Mucosa of descending colon (tissue), 3 donors: ENCODE measurements at places on chromosomes 16 and 17.
A peak's percentile ranks its signal among the peaks of the same experiment; 100 is the strongest.

GRCh38 chr17:82931699-82932517, 92.1 kb upstream of the ZNF750 start:
- DNase-seq = peak; percentile 39

DNA sequence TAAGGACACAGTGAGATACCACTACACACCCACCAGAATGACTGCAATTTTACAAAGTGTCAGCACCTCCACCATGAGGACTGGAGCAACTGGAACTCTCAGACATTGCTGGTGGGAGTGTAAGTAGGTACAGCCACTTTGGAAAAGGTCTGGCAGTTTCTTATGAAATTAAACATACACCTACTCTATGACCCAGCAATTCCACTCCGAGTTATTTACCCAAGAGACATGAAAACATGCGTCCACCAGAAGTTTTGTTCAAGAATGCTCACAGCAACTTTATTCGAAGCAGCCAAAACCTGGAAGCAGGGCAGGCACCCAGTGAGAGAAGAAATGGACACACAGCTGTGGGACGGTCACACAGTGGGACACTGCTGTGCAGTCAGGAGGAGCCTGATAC, 384.0 kb downstream of the SOX9 start:
- DNase-seq = no peak

DNA sequence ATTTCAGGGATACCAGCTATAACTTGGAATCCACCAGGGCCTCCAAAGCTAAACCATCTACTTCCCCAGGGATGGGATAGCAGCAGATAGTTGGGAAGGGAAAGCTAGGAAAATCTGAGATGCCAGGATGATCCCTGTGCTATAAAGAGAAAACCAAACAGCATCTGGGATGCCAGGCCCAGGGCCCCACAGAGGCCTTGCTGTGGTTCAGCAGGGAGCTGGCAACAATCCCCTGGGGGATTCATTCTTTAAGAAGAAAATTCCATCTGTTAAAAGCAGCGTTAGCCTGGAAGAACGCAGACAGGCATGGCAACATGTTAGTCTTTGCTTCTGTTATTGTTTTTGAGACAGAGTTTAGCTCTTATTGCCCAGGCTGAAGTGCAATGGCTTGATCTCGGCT, 16.6 kb downstream of the MYO18A start:
- no peak for DNase-seq

DNA sequence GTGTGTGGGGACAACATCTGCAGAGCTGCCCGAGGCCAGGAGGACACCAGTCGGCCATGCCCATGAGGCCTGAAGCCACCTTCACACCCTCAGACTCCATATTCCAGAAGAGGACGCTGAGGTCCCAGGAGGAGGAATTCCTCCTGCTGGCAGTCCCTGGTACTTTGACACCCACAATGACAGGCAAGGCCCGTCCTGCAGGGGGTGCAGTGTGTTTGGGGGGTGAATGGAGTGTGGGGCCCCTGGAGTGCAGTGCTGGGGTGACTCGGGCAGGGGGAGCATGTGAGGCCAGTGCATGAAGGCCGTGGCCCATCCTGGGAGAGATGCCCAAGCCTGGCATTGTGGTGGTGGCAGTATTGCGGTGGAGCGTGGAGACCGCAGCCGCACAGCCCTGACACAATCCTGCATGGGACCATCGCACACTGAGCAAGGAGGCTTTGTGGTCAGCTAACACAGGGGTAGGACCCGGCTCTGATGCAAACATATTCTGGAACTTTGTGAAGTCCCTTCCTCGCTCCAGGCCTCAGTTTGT, 52.2 kb downstream of the ZDHHC7 start:
- no peak for DNase-seq

DNA sequence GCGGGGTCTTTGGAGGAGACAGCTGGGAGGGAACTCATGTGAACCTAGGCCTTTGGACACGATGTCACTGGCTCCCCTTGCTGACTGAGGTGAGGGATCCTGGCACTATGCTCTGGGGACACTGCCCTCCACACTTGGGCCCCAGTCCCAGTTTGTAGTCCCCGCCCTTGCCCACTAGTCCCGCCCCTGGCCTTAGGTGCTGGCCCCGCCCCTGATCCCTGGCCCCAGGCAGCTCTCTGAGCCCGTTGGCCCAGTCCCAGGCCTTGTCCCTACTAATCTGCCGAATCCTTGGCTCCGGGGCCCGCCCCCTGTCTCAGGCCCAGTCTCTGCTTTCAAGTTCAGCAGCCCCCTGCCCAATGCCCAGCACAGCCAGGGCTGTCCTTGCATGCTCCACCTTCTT, 61.0 kb downstream of the SMPD3 start:
- peak; percentile 92 for DNase-seq

DNA sequence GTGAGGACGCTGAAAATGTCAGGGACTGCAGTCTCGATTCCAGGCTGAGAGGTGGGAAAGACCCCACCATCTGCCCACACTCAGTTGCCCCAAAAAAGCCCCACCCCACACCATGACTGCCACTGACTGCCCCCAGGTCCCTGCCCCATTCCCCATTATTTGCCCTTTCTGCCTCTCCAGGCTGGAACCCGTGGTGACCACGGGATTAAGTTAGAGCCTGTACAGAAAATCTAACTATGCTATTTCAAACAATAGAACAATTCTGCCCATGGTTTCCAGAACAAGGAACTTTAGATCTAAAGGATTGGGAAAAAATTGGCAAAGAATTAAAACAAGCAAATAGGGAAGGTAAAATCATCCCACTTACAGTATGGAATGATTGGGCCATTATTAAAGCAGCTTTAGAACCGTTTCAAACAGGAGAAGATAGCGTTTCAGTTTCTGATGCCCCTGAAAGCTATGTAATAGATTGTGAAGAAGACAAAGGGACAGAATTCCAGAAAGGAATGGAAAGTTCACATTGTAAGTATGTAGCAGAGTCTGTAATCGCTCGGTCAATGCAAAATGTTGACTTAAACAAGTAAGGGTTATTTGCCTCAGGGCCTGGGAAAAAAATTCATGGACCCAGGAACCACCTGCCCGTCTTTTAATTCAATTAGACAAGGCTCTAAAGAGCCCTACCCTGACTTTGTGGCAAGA, 14.4 kb downstream of the FLYWCH1 start:
- DNase-seq = no peak

- no peak for DNase-seq
These were observed 364.5 kb upstream of the ZFHX3 start for GRCh38 chr16:73412416-73412815.
